Stimulated activated naive B cell treated with anti-CD40 and anti-IgM and Interleukin-4, amounts not matched to agents 10 μg/mL and 1 μg/mL and 100 μg/mL, for 72 hours (primary cell): ENCODE measurements at places on chromosomes 1 and 21.

- H3K27me3 ChIP-seq = no peaks in the 10 kb centered on the region
- H3K4me3 ChIP-seq = no peak overlapping the region
- peak overlapping the region; percentile 76 for H3K27ac ChIP-seq
- H3K4me1 ChIP-seq = peaks cover 7% of the 10 kb centered on the region
Measured at GRCh38 chr1:114453361-114453784, 57.6 kb downstream of the TRIM33 start.

DNA sequence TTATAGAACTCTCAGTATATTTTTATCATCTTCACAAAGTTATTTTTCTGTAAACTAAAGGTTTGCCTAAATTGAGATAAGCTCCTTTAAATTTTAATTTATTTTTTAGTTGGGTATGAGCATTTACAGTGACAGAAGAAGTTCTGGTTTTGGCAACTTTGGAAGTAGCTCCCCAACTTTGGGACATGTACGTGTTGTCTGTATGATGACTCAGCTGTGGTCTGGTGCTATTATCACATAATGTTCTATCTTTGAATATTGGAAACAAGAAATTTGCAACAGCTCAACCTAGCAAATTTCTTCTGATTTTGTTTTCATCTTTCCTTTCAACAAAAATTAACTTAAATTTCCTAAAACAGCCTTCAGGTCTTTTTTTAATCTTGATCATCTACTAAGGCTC lies 46.6 kb upstream of the C1orf105 start:
- DNase-seq = no peak
- peaks cover 5% of the 10 kb centered on the region for H3K4me1 ChIP-seq
- no peak overlapping the region for H3K27ac ChIP-seq
- no peak overlapping the region for H3K4me3 ChIP-seq
- no peaks in the 10 kb centered on the region for H3K27me3 ChIP-seq
- H3K36me3 ChIP-seq = peaks cover 3% of the 10 kb centered on the region

DNA sequence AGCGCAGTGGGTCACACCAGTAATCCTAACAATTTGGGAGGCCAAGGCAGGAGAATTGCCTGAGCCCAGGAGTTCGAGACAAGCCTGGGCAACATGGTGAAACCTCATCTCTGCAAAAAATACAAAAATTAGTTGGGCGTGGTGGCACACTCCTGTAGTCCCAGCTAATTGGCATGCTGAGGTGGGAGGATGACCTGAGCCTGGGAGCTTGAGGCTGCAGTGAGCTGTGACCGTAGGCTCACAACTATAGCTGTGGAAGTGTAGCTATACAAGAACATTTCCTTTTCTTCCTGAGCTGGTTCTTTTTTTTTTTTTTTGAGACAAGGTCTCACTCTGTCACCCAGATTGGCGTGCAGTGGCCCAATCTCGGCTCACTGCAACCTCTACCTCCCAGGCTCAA lies 19.1 kb upstream of the ZNF697 start:
- peaks cover 10% of the 10 kb centered on the region for H3K4me1 ChIP-seq
- peaks cover 28% of the 10 kb centered on the region for H3K27me3 ChIP-seq
- DNase-seq = no peak
- no peaks in the 10 kb centered on the region for H3K36me3 ChIP-seq
- no peak overlapping the region for H3K27ac ChIP-seq

- no peak overlapping the region for H3K27ac ChIP-seq
- no peaks in the 10 kb centered on the region for H3K36me3 ChIP-seq
- H3K4me1 ChIP-seq = no peaks in the 10 kb centered on the region
Measured at GRCh38 chr1:213333121-213333520, 282.1 kb downstream of the RPS6KC1 start.

- H3K27me3 ChIP-seq = peaks cover 22% of the 10 kb centered on the region
- peaks cover 11% of the 10 kb centered on the region for H3K4me1 ChIP-seq
- no peak overlapping the region for H3K4me3 ChIP-seq
- no peaks in the 10 kb centered on the region for H3K36me3 ChIP-seq
- no peak for DNase-seq
Measured at GRCh38 chr1:232617237-232617636, 12.7 kb downstream of the SIPA1L2 start.

GRCh38 chr1:54290506-54291184 lies 90.7 kb downstream of the MRPL37 start:
- no peak overlapping the region for H3K27ac ChIP-seq
- DNase-seq = no peak
- H3K36me3 ChIP-seq = no peaks in the 10 kb centered on the region
- no peak overlapping the region for H3K4me3 ChIP-seq

GRCh38 chr1:54168206-54168965 lies 15.6 kb upstream of the CDCP2 start:
- H3K4me1 ChIP-seq = no peaks in the 10 kb centered on the region
- H3K27ac ChIP-seq = no peak overlapping the region
- H3K4me3 ChIP-seq = no peak overlapping the region

DNA sequence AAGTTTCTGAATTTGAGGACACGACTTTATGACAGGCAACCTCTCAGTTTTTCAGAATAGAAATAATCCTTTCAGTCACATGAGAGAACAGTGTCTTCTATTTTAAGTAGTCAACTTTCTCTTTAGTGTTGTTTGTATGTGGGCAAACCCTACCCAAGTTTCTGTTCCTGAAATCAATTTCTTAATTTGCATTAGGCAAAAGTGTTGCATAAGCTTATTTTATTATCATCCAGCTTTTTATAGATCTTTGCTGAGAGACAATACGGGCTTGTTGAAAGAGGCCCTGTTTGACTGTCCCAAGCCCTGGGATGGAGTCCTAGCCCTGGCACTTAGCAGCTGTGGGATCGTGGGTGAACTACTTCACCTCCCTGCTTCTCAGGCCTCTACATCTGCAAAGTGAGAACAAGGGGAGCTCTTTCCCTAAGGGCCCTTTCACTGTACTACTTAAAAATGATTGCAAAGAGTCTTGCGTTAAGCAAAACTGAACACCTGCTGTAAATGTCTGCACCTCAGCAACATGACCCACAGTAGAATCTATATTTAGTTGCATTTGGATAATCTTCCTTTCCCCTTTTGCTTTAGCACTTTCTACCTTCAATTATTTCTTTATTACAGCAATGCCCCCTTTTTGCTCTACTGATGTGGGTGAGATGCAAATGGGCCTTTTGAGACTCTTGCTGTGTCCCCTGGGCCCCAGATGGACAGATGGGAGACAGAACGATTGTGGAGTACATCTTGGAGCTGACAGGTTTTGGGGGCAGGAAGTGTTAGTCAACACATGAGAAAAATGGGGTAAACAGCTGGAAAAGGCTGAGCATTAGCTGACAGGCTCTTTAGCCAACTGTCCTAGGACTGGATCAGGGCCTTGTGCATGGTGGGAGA lies 41.0 kb upstream of the SCAF4 start:
- no peaks in the 10 kb centered on the region for H3K27me3 ChIP-seq
- peak overlapping the region; percentile 2 for H3K4me3 ChIP-seq
- no peaks in the 10 kb centered on the region for H3K36me3 ChIP-seq
- DNase-seq = peak; percentile 18
- H3K4me1 ChIP-seq = peaks cover 22% of the 10 kb centered on the region

DNA sequence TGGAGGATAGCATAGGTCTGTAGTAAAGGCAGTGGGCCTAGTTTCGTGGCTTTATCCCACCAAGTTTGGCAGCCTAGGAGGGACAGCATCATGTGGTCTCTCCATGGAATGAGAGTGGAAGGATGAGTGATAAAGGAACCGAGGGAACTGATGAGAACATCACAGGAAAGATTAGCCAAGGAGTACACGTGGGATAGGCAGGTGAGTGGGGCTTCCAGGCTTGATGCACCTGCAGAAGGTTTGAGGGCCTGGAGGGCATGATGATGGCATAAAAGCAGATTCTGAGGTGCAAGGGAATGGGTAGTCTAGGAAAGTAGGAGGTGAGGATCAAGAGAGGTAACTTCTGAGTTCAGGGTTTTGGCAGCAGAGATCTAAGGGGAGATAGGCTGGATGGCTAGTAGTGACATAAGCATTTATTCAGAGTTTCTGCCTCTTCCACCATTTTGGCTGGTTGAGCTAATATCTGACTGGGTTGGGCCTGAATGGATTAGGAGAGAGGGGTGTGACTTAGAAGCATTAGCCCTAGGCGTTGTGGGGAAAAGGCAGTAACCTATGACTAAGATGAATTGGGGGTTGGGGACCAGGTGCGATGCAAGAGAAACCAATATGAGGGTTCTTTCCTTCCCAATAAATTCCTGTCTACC lies 9.1 kb downstream of the PTGFRN start:
- H3K36me3 ChIP-seq = no peaks in the 10 kb centered on the region
- no peak for DNase-seq
- no peak overlapping the region for H3K27ac ChIP-seq
- H3K27me3 ChIP-seq = peaks cover 6% of the 10 kb centered on the region

- no peaks in the 10 kb centered on the region for H3K36me3 ChIP-seq
- no peak for DNase-seq
- H3K27me3 ChIP-seq = no peaks in the 10 kb centered on the region
Measured at GRCh38 chr21:16873176-16873575, 639.7 kb upstream of the CXADR start.

DNA sequence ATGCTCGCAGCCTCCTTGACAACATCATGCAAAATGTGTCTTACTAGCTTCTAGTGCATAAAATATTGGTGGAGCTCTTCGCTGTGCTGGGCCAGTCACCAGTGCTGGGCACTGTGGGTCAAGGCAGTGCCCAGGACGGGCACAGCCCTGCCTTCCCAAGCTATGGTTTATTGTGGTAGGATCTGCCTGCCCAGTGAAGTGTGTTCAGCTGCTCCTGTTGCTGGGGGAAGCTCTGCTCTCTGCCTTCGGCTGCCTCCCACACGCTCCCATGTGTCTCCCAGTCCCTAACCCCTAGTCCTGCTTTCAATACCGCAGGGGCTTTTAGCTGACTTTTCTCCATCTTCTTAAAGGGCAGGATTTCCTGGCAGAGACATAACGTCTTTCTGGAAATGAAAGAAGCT lies 15.7 kb downstream of the EPHX1 start:
- DNase-seq = no peak
- no peaks in the 10 kb centered on the region for H3K27me3 ChIP-seq
- H3K4me1 ChIP-seq = no peaks in the 10 kb centered on the region

DNA sequence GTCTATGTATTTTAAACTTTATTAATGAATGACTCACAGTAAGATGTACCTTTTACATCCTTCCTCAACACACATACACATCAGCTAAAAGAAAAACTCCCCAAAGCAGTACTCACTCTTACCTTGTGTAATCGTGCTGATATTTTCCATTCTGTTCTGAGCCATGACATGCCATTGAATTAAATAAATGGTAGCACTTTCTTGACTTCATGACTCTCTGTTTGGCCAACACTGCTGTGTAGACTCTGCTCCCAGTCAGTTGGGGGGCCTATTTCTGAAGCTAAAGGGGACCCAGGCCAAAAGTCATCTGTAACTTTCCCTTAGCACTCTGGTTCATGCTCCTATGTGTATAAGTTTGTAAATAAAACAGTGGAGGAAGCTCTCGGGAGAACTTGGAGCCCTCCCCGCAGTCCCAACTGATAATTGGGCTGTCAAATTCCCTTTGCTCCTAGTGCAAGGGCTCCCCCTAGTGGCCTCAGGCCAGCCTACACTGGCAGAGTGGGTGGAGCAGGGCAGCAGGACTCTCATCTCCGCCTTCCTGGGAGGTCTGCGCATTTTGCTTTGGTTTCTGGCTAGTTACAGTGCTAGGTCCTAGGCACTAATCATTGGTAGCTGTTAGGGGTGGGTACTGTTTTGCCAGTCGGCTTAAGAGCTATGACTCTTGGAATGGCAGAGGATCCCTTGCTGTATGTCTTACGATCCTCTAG lies 1.7 kb upstream of the FYB2 start:
- no peaks in the 10 kb centered on the region for H3K36me3 ChIP-seq
- no peak overlapping the region for H3K27ac ChIP-seq
- H3K4me1 ChIP-seq = peaks cover 5% of the 10 kb centered on the region
- DNase-seq = peak; percentile 47
- peaks cover 24% of the 10 kb centered on the region for H3K27me3 ChIP-seq

DNA sequence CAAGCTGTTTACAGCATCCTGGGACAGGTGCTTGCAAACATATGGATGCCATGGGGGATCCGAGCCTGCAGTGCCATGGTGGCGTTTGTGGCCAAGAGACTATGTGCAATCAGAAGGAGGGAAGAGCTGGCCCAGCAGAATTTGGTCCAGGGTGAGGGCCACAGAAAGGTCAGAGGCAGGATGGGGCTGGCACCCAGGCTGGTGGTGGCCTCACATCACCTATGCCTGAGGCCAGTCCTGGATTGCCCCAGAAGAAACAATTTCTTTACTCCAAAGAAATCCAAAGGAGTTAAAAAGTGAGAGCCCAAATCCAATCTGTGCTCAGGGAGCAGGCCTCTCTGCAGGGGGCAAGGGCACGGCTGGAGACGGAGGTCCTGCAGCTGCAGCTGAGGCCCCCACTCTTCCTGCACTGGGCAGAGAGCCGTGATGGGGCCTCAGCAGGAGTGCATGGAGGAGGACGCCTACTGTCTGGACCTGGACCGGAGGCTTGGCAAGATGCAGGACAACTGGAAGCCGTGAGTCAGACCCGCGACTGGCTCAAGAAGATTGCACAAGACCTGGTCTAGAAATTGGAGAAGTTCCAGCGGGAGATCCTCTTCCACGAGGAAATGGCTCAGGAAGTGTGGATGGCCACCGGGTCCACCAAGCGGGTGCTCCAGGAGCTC lies 163.5 kb downstream of the RYR2 start:
- H3K36me3 ChIP-seq = no peaks in the 10 kb centered on the region
- no peaks in the 10 kb centered on the region for H3K4me1 ChIP-seq
- no peak overlapping the region for H3K4me3 ChIP-seq
- no peak for DNase-seq
- H3K27me3 ChIP-seq = no peaks in the 10 kb centered on the region

DNA sequence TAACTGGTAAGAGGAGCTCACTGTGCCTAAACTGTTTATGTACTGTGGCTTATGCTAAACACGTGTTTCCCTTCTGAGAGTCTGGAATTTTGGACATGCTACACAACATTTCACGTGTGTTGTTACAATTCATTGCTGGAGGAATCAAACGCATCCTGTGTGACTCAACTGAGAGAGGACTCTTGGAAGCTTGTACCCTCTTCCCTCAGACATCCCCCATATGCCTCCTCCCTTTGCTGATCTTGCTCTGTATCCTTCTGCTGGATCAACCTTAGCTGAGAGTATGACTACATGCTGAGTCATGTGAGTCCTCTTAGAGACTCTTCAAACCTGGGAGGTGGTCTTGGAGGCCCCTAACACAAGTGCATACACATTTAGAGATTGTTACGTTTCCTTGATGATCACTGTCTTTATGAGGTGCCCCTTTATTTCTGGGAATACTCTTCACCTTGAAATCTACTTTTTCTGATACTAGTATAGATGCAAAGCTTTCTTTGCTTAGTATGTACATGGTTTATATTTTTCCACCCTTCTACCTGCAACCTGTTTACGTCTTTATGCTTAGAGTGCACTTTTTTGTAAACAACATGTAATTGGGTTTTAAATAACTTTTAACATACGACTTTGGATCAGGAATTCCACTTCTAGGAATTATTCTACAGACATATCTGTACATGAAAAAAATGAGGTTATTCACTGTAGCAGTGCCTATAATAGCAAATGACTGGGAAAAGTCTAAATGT lies 8.7 kb downstream of the NPHP4 start:
- H3K36me3 ChIP-seq = peaks cover 5% of the 10 kb centered on the region
- no peak for DNase-seq
- H3K4me3 ChIP-seq = no peak overlapping the region
- H3K27ac ChIP-seq = no peak overlapping the region
